ENCODE measurements at places on chromosomes 2 and 18.

DNA sequence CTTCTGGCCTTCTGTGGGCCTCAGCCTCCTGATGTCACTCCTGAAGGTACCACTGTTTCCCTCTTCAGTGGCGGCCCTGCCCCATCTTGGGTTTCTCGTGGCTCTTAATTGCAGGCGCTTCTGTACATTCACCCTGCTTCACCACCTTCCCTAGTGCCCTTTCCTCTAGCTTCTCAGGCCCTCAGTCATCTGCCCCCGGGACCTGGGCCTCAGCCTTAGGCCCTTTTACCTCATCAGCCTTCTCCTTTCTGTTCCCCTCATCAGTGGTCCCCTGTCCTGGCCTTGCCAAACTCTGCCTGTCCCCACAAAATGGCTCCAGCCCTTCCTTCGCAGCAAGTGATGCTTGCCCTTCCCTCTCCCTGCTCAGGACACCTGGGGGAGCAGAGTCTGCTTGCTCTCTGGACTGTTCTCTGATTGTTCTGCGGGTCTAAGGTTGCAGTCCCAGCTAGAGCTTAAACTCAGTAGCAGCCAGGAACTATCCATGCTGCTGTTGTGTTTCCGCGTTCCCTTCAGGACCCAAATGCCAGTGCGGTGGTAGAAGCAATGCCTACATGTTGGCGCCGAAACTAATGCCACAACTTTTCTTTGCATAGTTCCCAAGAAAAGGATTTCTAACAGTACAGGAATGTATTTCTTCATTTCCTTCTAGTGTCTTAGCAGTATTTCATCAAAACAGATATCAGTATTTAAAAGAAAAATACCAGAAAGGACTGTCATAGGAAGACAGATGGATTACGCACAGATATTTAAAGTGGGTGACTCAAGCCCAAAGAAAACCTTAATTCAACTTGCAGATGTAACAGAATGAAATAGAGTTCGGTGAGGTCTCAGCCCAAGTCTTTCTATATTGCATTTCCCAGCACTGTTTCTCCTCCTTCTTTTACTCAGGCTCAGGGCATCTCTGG is 7.5 kb downstream of the ASB1 start:
- peak; percentile 92 for DNase-seq

- no peak for DNase-seq
These were observed 78.9 kb downstream of the NRXN1 start for GRCh38 chr2:50953021-50953420.

DNA sequence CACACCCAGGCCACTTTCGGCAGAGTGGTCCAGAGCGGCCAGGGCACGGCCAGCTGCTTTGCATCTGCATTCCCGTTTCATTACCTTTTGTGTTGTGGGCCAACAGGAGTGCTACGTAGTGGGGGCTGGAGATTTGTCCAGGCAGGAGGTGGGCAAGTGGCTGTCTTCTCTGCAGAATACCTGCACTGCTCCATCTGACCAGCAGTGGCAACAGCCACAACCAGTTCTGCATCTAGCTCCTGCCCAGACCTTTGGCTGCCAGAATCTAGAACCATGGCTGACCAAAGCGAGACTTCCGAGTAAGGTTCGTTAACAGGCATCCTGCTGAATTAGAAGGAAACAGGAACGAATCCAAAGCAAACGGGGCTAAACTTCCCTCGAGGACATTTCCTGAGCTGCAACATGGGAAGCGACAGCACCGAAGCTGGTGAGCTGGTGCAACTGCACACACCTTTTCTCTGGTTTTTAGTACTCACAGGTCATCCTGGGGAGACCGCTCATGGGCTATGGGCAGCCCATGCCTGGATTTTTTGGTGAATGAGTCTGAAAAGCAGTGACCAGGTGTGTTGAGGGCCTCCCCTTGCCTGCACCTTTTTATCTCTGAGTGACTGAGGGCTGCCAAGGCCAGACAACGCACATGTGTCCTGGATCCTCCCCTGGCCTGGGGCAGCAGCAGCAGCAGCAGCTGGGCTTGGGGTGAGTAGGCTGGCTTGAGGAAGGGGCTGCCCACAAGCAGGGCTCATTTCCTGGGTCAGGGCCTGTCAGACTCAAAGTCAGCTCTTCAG is 10.5 kb downstream of the GDF7 start:
- DNase-seq, result no peak

- no peak for DNase-seq
These were observed 4.3 kb downstream of the PAX8 start for GRCh38 chr2:113274432-113274831.

- no peak for DNase-seq
These were observed 28.1 kb upstream of the ASPRV1 start for GRCh38 chr2:69989441-69990105.

GRCh38 chr2:5145801-5146200 is 546.4 kb upstream of the SOX11 start:
- DNase-seq, result no peak

GRCh38 chr2:176149939-176150583 is 1.3 kb upstream of the HOXD4 start:
- DNase-seq, result no peak

- DNase-seq, result no peak
These were observed 78.9 kb downstream of the CERS6 start for GRCh38 chr2:168534926-168535325.

GRCh38 chr2:227450311-227450841 is 21.6 kb upstream of the AGFG1 start:
- DNase-seq, result no peak

- no peak for DNase-seq
These were observed 157.1 kb downstream of the GALNT14 start for GRCh38 chr2:30981096-30981495.

DNA sequence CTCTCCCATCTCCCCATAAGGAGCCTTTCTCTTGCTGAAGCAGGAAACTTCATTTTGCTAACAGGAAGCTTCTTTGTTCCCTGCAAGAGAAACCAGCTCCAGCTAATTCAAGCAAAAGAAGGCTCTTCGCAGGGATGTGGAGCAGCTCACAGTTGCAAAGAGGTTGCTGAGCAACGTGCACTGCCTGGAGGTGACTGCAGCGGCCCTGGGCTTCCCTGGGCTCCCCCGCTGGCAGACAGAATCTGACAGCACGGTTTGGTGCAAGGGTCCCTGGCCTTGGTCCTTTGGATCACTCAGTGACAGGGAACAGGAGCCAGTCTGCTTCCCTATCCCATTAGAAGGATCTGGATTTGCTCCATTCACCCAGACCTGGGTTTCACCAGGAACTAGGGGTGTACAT is 25.8 kb downstream of the GPR55 start:
- DNase-seq, result no peak

DNA sequence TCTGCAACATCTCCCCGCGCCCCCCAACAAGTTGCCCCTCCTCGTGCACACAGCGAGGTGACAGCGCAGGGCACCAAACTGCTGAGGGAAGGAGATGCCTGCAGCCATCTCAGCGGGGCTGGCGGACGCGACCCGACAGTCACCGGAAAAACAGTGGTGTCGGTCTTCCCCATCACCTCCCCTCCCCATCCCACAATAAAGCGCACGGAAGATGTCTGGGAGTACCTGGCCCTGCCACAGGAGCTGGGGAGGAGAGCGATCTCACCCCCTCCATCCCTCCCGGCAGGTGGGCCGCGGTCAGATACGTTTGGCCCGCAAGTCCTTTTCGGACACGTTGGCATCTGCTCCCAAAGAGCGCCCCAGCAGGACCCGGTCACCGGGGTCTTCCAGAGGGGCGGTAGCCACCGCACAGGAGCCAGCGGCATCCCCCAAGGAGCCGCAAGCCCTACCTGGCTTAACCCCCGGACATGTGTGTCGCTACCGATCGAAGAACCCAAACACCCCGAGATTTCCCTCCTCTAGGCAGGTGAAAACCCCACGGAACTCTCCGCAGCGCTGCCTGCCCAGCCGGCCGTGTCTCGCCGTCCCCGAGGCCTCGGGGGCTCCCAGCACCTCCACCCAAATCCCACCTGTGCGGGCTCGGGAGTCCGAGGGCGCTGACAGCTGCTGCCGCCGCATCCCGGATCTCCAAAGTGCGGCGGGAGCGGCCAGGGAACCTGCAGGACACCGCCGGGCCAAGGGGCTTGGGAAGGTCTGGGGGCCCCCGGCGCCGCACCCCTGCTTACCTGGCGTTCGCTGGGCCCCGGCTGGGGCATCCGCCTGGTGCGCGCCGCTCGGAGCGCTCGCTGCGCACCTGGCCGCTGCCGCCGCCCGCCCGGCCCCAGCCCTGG is 657 bp downstream of the ATP8B1 start:
- no peak for DNase-seq

DNA sequence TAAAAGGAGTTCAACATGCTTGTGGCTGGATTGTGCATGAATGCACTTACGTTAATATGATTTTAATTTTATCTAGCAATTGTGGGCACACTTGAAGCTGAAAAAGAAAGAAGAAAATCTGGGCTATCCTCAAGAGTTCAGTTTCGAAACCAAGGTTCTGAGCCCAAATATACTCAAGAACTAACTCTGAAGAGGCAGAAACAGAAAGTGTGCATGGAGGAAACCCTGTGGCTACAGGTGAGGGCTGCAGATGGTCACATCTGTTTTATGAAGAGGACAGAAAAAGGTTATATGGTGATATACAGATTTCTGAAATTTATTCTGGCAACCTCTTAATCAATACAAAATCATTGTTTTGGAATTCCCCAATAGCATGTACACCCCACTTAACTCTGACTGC is 57.3 kb downstream of the ITGA6 start:
- DNase-seq, result no peak

DNA sequence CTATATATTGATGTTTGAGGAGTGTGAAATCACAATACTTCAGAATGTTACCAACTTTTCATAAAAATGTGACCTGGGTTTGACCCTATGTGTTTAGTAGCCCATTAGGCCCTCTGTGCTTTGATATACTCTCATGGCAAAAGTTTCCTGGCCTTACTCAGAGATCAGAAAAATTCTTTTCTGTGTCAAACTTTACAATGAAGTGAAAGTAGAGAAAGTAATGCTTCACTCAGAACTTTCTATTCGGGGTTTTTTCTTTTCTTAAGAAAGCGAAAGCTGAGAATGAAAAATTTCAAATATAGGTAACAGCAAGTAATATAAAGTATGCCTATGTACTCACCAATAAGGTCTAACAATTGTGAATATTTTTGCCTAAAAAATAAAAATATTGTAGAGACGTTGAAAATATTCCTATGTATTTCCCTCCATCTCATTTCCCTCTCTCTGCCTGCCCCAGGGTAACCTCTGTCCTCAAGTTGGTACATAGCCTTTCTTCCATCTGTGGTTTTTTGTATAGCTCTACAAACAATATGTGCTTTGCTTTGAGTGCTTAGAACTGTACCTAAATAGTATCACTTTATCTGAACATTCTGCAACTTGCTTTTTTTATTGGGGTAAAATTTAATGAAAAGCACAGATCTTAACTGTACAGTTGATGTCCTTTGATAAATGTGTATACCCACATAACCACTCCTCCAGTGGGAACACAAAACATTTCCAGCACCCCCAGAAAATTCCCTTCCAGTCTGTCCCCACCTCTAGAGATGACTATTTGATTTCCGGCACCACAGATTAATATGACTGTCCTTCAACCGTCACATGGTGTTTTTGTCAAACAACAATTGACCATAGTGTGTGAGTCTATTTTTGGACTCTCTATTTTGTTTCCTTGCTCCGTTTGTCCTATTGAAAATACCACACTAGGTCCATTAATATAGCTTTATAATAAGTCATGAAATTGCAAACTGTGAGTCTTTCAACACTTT is 10.3 kb upstream of the ACKR3 start:
- DNase-seq, result no peak

DNA sequence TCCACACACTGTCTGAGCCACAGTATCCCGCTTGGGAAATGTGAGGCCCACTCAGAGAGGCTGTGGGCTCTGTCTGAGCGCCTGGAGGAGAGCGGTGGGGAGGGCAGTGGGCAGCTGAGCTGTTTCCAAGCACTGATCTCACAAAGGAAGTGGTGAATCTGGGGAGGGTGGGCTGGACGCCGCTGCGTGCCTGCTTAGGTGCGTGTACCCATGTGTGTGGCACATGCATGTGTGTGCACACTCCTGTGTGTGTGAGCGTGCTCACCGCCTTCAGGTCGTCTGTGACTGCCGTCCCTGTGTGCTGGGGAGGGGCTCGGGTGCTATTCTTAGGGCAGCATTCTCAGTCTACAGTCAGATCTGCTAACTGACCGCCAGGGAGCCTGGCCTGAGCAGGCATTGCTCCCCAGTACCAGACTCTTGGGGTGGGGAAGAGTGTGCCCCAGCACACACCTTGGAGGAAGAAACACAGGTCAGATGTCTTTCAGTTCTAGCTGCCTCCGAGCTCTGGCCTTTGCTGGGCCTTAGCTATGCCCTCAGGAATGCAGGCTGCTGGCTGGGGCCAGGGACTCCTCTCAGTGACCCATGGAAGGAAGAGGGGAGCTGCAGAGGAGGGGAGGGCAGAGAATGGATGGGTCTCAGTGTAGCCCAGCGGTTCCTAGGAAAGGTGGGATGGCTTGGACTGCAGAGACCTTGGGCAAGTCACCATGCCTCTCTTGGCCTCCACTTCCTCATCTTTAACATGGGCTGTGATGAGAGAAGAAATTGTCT is 31.4 kb downstream of the KCNIP3 start:
- DNase-seq, result no peak

DNA sequence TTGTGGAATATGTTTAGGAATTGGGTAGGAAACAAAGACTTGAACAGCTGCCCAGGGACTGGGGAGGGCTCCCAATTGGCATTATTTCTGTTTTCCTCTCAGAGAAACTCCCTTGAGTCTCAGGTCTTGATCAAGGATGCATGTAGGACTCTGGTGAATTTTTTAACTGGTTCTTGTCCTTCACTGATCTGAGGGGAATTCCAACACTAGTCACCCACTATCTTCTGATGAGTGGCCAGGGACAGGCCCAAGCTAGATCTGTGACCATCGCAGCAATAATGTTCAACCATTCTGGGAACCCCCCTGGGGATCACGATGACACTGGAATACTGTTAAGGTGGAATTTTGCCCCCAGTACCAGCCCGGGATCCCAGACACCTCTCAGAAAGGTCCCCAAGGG is 132.0 kb downstream of the SH3BP4 start:
- no peak for DNase-seq

DNA sequence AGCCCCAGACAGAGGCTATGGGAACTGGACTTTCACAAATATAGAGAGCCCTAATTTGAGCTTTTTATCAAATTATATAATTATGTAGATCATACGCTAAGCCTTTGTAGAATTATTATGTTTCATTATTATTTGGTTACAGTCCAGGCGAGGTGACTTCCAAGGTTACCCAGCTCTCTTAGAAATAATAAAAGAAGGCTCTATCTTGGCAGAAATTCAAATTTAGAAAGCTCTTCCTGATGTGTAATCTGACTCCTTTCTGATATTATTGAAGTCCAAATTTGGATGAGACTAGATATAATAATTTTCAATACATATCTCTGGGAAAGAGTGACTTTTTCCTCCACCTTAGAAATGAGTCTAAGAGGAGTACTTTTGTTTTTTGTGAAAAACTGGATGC is 4.8 kb upstream of the SLC38A11 start:
- no peak for DNase-seq

Measured in AG09309 (cell line).